AG08396 (cell line): ENCODE measurements at places on chromosomes 5 and 9.

DNA sequence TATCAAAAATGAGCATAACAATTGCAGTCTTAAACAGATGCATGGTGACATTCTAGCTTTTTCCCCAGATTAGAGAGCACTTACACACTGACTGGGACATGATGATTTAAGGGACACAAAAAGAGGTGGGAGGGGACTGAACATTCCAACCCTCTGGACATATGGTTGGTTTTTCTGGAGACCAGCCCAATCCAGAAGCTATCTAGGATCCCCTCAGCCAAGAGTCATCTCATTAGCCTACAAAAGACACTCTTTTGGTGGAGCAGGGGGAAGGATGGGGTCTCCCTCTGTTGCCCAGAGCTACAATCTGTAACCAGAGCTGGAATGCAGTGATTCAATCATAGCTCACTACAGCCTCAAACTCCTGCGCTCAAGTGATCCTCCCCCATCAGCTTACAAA, 97.3 kb upstream of the IQGAP2 start:
- DNase-seq, result no peak

DNA sequence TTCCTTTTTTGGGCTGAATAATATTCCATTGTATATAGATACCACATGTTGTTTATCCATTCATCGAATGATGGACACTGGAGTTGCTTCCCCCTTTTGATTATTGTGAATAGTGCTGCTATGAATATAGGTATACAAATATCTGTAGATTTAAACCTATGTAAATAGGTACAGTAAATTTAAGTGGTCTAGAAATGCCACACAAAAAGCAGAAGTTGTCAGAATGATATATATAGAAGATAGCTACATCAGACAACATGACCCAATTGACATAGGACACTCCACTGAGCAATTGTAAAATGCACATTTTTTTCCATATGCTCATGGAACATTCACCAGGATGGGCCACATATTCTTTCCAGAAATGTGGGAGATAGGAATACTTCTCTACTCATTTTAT, 77.6 kb downstream of the SMIM15 start:
- no peak for DNase-seq

GRCh38 chr5:73844165-73844564, 218.2 kb downstream of the ARHGEF28 start:
- DNase-seq, result no peak

- DNase-seq, result no peak
Observed at GRCh38 chr5:65699338-65699737, 22.6 kb downstream of the SGTB start.

DNA sequence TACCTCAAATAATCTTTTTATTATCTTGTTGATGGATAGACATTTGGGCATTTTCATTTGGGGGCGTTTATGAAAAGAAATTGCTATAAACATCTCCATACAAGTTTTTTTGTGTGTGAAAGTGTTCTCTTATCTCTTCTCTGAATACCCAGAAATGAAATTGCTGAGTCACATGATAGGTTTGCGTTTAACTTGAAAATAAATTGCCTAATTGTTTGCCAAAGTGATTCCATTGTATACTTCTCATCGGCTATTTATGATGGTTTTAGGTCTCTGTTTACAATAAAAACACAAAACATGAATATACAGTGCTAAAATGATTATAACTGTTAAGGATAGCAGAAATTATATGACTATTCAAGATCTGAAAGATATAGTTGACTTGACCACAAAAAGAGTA, 361.7 kb downstream of the TAF11L14 start:
- no peak for DNase-seq

DNA sequence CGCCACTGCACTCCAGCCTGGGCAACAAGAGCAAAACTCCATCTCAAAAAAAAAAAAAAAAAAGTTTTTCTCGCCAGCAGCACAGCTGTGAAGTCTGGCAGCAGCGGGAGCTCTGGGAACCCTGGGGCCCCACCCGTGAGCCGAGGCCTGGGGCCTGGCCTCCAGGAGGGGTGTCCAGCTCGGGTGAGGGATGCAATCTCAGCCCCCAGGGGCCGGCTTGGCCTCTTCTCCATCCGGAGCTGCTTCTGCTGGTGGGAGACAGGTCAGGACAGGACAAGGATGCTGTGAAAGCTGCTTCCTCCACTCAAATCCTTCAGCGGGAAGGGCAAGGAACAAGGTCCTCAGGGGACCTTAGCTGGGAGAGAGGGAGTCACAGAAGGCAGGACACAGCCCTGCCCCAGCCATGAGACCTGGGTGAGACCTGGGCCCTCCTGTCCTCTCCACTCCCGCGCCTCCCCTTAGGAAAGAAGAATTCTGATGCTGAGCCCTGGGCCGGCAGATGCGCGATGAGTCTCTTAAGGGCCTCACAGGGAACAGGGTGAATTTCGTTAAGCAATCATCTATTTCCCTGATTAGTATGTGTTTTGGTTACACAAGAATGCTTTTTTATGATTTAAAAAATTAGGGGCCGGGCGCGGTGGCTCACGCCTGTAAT, 30.6 kb downstream of the PLPP7 start:
- DNase-seq, result no peak

- DNase-seq, result peak; percentile 31
Observed at GRCh38 chr9:88106492-88106891, 31.8 kb downstream of the SPATA31C2 start.

GRCh38 chr5:1338196-1338490, 6.8 kb downstream of the CLPTM1L start:
- DNase-seq, result no peak

DNA sequence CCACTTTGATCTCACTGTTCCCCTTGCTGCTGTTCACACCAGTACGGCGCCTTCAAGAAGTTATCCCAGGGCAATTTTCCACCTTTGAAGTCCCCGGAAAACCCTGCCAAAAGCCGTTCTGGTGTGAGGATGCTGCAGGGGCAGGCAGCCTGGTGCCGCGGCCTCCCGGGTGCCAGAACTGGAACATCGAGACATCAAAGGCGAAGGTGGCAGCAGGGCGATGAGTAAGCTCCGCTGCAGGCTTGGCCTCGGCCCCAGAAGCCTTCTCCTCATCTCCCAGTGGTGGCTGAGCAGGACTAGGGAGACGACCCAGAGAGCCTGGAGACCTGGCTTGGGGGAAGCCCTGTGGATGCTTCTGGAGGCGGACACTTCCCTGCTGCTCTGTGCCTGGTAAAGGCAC, 115.3 kb upstream of the MSX2 start:
- no peak for DNase-seq

DNA sequence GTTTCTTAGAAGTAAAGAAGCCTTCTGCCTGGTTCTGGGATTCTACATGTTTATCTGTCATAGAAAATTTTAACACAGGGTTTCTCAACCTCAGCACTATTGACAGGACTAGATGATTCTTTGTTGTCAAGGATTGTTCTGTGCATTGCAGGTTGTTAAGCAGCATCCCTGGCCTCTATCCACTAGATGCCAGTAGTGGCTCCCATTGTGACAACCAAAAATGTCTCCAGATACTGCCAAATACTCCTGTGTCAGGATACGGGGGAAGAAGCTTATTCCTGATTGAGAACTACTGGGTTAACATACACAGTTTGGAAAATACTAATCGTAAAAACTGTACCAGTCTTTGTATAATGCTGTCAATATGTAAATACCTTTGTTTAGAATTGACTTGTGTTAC, 167.1 kb downstream of the NIPBL start:
- DNase-seq, result no peak

DNA sequence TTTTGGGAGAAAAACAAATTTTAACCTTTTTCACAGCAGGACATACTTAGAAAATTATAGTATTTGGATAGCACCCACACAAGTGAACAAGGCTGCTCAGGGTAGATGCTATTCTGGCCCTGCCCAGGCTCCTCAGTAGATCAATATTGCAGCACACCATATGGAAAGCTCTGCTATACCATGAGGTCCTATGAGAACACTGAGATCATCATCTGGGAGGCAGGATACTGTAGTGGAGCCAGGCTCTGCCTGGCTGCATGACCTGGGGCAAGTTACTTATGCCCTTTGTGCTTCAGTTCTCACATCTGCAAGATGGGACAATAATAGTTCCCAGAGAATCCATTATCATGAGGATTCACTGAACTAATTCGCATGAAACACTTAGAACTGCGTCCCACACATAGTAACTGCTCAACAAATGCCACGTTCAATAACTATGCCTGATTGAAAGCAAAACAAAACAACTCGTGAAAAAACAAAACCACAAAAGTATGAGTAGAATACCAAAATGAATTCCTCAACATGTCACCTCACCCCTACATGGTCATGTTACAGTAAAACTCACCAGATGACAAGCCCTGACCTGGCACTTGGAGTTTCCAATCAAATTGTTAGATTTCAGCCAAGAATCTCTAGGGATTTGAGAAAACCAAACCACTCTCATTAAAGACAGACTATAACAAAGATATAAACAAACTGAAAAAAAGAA, 31.9 kb downstream of the ARSB start:
- peak; percentile 20 for DNase-seq

DNA sequence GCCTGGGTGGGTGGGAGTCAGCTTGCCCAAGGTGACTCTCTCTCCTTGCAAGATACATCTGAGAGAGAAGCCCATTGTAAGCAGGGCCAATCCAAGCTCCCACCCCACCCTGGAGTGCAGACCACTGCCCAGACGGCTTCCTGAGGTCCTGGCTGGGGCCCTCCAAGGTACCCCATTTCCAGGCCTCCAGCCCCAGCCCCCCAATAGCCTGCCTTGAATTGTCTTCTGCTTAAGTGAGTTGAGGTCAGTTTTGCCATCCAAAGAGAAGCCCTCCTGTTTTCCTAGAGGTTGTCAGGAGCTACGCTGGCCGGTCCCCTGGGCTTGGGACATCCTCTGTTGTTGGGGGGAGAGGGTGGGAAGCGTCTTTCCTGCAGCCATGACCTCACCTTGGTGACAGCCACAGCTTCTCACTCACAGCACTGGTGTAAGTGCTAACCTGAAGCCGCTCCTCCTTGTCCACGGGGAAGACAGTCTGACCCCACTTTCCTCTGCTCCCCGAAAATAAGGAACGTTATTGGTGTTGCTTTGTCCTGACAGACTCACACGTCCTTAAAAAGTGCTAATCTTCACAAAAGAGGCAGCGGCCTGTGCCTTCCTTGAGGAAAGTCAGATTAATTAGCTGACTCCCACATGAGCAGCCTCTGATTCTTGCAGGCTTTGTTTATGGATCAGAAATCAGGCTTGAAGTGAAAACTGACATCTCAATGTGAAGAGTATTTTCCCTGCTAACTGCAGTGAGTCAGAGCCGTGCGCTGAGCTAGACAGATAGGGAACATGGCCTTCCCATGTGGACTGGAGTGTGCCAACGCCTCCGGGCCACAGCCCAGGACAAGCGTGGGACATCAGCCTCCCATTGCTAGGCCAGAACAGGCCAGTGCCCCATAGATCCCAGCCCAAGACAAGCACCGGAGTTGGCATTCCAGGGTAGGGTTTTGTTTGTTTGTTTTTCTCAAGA, 52.3 kb downstream of the ADAMTS2 start:
- DNase-seq, result peak; percentile 50

GRCh38 chr5:140246378-140247122, 56.4 kb downstream of the PFDN1 start:
- DNase-seq, result peak; percentile 70

DNA sequence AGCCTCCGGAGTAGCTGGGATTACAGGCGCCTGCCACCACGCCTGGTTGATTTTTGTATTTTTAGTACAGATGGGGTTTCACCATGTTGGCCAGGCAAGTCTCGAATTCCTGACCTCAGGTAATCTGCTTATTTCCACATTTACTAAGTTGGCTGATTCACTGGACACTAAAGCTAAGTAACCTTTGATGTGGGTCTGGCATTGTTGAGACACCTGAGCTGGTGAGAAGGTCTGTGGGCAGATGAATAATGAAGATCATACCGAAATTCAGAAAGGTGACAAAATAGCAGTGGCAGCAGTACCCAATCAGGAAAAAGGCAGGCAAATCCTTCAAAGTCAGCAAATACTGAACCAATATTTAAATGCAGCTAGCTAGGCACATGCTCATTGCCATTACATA, 210.6 kb upstream of the ZNF608 start:
- no peak for DNase-seq

- no peak for DNase-seq
Observed at GRCh38 chr5:62432621-62433064, 20.1 kb downstream of the IPO11 start.

DNA sequence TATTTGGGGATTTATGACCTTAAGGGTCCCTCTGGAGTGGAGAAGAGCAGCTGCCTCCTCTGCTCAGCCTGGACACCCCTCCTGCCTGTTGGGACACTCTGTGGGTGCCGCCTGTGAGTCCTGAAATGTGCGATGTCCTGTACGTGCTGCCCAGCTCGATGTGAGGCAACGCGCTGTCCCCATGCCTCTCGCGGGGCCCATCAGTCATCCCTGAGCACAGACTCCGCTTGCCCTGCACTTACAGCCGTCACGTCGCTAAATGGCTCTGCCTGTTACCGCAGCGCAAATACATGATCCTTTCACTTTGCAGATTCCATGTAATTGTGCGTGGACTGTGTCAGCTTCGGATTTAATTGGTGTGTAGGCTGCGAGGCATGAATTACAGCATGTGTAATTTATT, 27.1 kb downstream of the IRX4 start:
- DNase-seq, result no peak

- DNase-seq, result peak; percentile 45
Observed at GRCh38 chr9:114317665-114318357, 5.1 kb upstream of the ORM1 start.

DNA sequence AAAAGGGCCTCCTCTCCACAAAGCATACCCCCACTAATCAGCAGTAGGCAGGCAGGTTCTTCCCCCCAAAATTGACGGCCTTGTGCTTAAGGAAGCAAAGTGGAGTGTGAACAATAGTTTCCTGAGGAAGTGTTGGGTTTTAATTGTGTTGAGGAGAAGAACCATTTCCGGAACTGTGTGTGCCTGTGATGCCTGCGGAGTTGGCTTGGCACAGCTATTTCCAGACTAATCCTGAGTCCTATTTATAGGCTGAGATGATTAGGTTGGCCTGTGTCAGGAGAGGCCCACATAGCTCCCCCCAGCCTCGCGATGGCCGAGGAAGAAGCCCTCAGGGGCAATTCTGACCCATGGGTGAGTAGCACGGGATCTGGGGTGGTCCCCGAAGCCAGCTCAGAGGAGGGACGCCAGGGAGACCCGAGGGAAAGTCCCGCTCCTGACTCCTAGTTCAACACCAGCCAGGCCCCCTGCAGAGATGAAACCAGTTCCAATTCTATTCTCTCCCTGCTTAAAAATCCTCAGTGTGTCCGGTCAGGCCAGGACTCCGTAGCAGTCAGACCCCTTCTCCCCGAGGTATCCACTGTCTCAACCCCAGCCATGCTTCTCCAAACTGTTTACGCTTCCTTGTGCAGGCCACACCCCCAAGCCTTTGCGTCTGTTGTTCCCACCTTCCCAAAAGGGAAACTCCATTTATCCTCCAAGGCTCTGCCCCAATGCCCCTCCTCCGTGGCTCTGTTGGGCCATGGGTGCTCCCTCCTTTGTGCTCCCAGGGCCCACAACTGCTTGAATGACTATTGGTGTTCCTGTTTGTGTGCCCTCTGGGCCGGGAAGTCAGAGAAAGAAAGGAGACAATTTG, 18.1 kb downstream of the GSN start:
- DNase-seq, result peak; percentile 54
